A549 treated with GW870086 at 1 μM for 4 hours (cell line): ENCODE measurements at places on chromosomes 2 and 18. TPM values are rescaled to one million over a fixed set of nuclear protein-coding genes. Genes with fewer than 3 reads are reported as not detected.

Gene ZSWIM2
- not detected in 5 replicates for total RNA-seq

Gene EVA1A
- total RNA-seq: 9.1 to 11.8 TPM (median 10.9 TPM) in 5 replicates

Gene DUSP19
- total RNA-seq: 0.37 to 0.79 TPM (median 0.68 TPM) in 5 replicates

Gene GPR155
- 0.19 to 0.28 TPM (median 0.25 TPM) in 4 of 5 replicates, not detected in the other for total RNA-seq

Gene CDH19
- total RNA-seq: 0.52 to 1.2 TPM (median 1.0 TPM) in 5 replicates

Gene PIEZO2
- 0.58 to 1.2 TPM (median 0.66 TPM) in 5 replicates for total RNA-seq

Gene RAPGEF4
- total RNA-seq: 0.09 to 0.69 TPM (median 0.28 TPM) in 5 replicates

Gene IWS1
- 36.8 to 48.4 TPM (median 43.0 TPM) in 5 replicates for total RNA-seq

Gene FAM228A
- not detected in 5 replicates for total RNA-seq

Gene PAX8
- total RNA-seq: 0.65 to 1.3 TPM (median 0.95 TPM) in 5 replicates

Gene CASP8
- total RNA-seq: 30.1 to 35.6 TPM (median 33.4 TPM) in 5 replicates

Gene G6PC2
- total RNA-seq: not detected in 5 replicates

Gene KIF1A
- total RNA-seq: 0.48 to 1.3 TPM (median 0.83 TPM) in 5 replicates

Gene UGT1A3
- total RNA-seq: 0.07 TPM in 1 of 5 replicates, not detected in the others

Gene SPP2
- total RNA-seq: not detected in 5 replicates

Gene OSR1
- 6.3 to 10.3 TPM (median 7.0 TPM) in 5 replicates for total RNA-seq

Gene MC5R
- not detected in 5 replicates for total RNA-seq

Gene UGT1A8
- total RNA-seq: 0.07 to 0.28 TPM in 2 of 5 replicates, not detected in the others

Gene ERLEC1
- total RNA-seq: 49.5 to 62.2 TPM (median 58.8 TPM) in 5 replicates

Gene SP100
- total RNA-seq: 25.3 to 30.0 TPM (median 28.6 TPM) in 5 replicates

Gene ACKR3
- total RNA-seq: 9.3 to 12.3 TPM (median 11.3 TPM) in 5 replicates

Gene SERPINB12
- total RNA-seq: not detected in 5 replicates

Gene CD8B
- total RNA-seq: not detected in 5 replicates

Gene RBM44
- total RNA-seq: 0.23 to 0.33 TPM (median 0.24 TPM) in 4 of 5 replicates, not detected in the other

Gene GKN2
- total RNA-seq: 1.7 to 3.5 TPM (median 2.9 TPM) in 5 replicates

Gene ACTG2
- 0.29 to 0.47 TPM (median 0.37 TPM) in 4 of 5 replicates, not detected in the other for total RNA-seq

Gene POTEI
- 0.07 TPM in 1 of 5 replicates, not detected in the others for total RNA-seq

Gene ACMSD
- total RNA-seq: not detected in 5 replicates

Gene IL1R2
- 0.72 to 1.9 TPM (median 1.0 TPM) in 5 replicates for total RNA-seq

Gene PAIP2B
- 0.19 to 0.30 TPM (median 0.28 TPM) in 5 replicates for total RNA-seq

Gene ZNF892
- 0.26 to 0.69 TPM (median 0.43 TPM) in 5 replicates for total RNA-seq

Gene OTOF
- total RNA-seq: 0.10 to 0.24 TPM (median 0.16 TPM) in 5 replicates

Gene LRP2
- not detected in 5 replicates for total RNA-seq

Gene TUBB8B
- total RNA-seq: not detected in 5 replicates

Gene SULT1C4
- not detected in 5 replicates for total RNA-seq

Gene HOXD9
- total RNA-seq: 0.78 to 1.7 TPM (median 1.2 TPM) in 5 replicates

Gene TCF23
- total RNA-seq: not detected in 5 replicates

Gene AKAIN1
- not detected in 5 replicates for total RNA-seq

Gene INHA
- total RNA-seq: 0.18 to 0.47 TPM (median 0.36 TPM) in 5 replicates

Gene ATP8B1
- 6.2 to 8.8 TPM (median 7.6 TPM) in 5 replicates for total RNA-seq

Gene CD8B2
- total RNA-seq: not detected in 5 replicates

Gene BMP10
- total RNA-seq: not detected in 5 replicates
